Activated B cell treated with CpG ODN at 0.5 μM for 24 hours (primary cell): ENCODE measurements at places on chromosomes 5 and 9. TPM values are rescaled to one million over a fixed set of nuclear protein-coding genes. Genes with fewer than 3 reads are reported as not detected.

Gene ADAMTS13
- total RNA-seq: 1.9 TPM in 2 replicates

Gene SPINK6
- total RNA-seq: not detected in 2 replicates

Gene INSYN2B
- not detected in 2 replicates for total RNA-seq

Gene PRELID2
- 2.6 and 3.3 TPM in 2 replicates for total RNA-seq

Gene SLC6A19
- total RNA-seq: not detected in 2 replicates

Gene NR5A1
- total RNA-seq: not detected in 2 replicates

Gene C6
- not detected in 2 replicates for total RNA-seq

Gene RNF183
- total RNA-seq: not detected in 2 replicates

Gene WDR31
- total RNA-seq: 0.73 and 1.6 TPM in 2 replicates

Gene FRMPD1
- total RNA-seq: 0.07 TPM in 1 of 2 replicates, not detected in the other

Gene SEMA5A
- total RNA-seq: not detected in 2 replicates

Gene SLC6A18
- total RNA-seq: not detected in 2 replicates

DNA sequence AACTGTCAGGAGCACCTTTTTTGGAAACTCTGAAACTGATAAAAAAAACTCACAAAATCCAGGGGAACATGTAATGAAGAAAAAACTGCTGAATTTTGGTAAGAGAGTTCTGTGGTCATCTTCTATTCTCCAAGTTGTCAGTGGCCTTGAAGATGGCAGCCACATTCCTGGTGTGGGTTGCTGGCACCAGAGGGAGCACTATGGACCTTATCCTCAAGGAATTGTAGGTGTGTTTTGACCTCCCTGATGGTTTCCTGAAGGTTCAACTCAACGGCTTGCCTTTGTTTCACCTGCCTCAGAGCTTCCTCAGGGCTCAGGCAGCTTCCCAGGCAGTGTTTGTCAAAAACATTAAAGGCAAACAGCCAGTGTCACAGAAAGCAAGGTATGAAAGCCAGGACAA lies 2.2 kb upstream of the SLC38A9 start:
- DNase-seq: no peak

DNA sequence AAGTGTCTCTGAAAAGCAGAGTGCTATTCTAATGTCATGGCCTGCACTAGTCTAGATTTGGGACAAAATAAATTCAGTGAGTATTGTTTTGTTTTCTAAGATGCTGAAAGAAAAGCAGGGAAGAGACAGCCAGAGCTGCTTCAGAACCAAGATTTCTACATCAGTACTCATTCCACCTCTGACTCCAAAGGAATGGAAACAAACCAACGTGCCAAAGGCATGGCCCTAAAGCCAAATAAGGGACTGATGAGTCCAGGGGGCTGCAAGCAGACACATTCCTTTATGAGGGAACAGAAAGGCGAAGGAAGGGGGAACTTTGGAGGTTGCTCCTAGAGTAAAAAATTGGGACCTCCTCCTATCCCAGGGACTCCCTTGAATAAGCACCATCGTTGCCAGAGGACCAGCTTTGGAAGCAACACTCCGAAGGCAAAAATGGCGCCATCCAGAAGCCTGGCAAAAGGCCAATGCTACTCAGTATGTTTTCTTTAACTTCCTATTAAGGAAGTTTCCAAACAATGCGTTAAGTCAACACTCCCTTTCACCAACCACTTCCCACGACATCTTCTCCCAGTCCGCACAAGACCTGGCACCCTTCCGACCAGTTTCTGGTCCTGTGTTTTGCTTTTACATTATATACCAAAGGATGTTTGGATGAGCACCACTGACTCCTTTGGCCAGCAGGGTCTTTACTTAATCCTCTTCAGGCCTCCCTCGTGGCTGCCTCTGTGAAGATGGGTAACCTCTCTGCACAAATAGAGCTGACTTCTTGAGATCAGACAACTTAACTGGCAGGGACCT lies 31.6 kb downstream of the ADAM19 start:
- DNase-seq: no peak

DNA sequence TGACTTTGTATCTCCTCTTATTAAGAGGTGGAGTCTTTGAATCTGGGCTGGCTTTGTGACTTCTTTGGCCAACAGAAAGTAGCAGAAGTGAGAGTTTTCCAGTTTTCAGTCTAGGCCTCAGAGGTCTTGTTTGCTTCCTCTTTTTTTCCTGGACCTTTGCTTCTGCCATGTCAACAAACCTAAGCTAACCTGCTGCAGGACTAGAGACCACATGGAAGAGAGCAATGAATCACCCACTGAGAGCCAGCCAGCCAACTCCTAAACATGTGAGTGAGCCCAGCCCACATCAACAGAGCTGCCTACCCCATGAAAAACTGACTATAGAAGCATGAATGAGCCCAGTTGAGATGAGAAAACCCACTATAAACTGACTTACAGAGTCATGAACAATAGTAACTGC lies 29.9 kb downstream of the MRPL22 start:
- DNase-seq: no peak

- DNase-seq: no peak
These were observed 6.1 kb downstream of the DNAJB5 start for GRCh38 chr9:34995670-34996060.

DNA sequence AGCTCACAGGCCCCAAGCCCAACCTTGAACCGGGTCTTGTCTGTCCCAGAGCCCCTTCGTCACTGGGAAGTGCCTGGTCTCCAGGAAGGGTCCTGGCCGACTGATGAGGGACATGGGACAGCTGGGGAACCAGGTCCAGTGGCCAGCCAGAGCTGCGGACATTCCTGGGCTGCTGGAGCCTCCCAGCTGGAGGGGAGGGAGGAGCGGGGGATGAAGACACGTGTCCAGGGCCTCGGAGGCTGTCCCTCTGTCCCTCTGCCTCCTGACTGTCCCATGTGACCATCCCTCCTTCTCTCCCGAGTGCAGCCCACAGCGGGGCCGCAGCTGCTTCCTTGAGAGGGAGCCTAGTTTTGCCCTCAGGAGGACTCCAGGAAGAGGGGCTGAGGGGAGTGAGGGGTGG lies 41.7 kb upstream of the UBAC1 start:
- DNase-seq: no peak

DNA sequence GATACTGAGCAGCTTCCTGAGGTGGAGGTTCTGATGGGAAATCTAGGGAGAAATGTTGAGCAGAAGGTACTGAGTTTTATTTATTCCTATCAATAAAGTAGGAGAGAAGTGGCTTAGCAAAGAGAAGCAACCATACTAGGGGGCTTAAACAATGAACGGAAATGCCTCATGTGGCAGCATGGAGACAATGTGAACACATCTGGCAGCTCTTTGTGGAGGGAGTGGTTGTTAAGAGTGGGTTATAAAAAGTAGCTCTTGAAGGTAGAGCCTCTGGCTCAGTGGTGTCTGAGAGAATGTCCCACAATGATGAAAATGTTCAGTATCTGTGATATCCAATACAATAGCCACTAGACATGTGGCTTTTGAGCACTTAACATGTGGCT lies 52.7 kb upstream of the EQTN start:
- no peak for DNase-seq

DNA sequence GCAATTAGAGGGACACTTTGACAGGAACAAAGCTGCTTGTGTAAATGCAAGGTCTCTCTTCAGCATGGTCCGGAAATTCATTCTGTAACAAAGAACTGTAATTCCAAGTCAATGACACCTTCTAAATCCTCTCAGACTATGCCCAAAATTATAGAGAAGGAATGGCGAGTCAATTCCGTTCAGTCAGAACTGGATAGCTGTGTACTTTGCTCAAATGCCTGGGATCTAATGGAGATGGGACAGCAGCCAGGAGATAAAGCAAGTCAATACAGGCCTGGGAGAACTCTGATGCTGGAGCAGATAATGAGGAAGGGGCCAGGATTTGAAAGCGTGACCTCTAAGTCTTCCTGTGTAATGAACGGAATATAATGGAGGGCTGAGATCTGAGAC lies 96.4 kb upstream of the SPRY4 start:
- DNase-seq: no peak

DNA sequence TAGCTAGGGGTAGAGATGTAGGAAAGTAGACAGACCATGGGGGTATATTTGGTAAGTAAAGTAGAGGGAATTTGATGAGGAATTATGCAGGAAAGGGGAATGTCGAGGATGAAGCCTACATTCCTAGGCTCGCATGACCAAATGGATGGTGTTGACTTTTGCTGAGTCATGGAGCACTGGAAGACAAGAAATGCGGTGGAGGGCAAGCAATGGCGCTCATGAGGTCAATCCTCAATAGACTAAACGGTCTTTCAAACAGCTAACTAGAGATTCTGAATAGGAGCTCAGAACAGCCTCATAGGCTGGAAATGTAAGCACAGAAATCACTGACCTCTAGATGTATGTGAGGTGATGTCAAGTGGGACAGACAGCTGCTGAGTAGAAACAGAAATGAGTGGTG lies 50.7 kb upstream of the FST start:
- DNase-seq: no peak

GRCh38 chr5:151454166-151454565 lies 6.8 kb downstream of the SLC36A1 start:
- DNase-seq: no peak

DNA sequence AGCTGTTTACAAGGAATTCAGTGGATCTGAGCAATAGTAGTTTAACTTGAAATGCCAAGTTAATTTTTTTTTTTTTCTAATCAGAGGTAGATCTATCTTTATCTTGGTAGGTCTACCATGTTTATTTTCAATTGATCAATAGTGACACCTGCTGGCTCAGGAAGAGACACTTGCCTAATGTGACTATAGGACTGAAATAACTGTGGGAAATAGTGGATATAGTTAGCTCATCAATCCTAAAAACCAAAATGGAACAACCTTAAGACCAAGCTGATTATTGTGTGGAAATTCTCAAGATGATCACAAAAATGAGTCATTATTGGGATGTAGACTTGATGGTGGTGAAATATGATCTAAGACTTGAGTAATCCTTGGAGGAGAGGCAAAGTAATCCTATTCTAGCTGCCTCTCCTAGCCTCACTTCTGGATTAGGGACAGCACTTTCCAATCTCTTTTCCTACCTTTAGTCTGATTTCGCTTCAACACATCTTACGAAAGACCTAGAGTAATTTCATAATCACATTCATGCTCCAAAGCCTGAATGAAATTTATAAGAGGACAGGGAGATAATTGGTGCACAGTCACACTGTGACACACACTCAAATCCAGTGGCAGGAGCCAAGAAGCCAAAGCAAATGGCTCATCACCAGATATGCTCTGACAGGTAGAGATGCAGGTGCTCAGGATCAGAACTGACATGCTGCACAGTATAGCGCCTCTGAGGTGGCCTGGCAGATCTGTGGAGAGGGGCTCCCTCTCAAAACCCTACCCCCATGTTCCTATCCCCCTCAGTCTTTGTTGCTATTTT lies 156.3 kb downstream of the HMHB1 start:
- DNase-seq: no peak

- no peak for DNase-seq
These were observed 12.0 kb downstream of the FBP1 start for GRCh38 chr9:94627287-94627686.

- DNase-seq: no peak
These were observed 289.6 kb downstream of the FGF10 start for GRCh38 chr5:44099643-44100042.

- no peak for DNase-seq
These were observed 12.3 kb downstream of the PCBD2 start for GRCh38 chr5:134917070-134917815.

- no peak for DNase-seq
These were observed 55.9 kb downstream of the ADAM19 start for GRCh38 chr5:157519579-157520253.

- DNase-seq: no peak
These were observed 116.9 kb upstream of the S1PR3 start for GRCh38 chr9:88874391-88874790.

DNA sequence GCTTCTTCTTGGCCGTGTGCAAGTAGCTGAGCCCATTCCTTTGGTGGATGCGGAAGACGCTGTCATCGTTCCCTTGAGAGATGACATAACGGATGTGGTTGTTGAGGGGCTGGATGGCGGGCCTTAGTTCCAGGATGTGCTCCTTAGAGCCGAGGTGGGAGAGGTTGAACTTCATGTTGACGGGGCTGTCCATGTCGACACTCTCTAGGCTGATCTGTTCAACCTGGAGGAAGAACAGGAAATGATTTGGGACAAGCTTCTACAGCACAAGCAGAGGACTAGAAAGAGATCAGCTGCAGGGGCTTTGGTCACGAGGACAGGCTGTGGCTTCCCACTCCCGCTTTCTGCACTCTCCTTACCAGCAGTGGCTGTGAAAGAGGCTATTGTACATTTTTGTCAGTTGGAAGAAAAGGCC lies 176.0 kb downstream of the SLC12A2 start:
- DNase-seq: no peak

- no peak for DNase-seq
These were observed 6.1 kb downstream of the TLE1 start for GRCh38 chr9:81683238-81683637.

DNA sequence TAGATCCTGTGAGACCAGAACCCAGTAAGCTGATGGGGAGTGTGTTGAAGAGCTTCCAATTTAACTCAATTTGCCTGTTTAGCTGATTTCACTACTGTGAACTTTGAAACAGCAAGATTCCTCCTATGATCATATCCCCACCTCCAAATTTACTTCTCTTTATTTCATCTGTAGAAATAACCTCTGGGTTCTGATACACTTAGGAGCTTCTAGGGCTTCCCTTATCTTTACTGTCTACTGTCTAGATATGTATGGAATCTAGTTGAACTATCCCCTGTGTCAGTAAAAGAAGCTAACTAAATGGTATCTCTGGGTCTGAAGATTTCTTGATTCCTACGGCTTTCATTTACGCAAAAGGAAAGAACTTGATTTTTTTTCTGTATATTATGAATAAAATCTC lies 116.8 kb downstream of the GCNT1 start:
- no peak for DNase-seq

DNA sequence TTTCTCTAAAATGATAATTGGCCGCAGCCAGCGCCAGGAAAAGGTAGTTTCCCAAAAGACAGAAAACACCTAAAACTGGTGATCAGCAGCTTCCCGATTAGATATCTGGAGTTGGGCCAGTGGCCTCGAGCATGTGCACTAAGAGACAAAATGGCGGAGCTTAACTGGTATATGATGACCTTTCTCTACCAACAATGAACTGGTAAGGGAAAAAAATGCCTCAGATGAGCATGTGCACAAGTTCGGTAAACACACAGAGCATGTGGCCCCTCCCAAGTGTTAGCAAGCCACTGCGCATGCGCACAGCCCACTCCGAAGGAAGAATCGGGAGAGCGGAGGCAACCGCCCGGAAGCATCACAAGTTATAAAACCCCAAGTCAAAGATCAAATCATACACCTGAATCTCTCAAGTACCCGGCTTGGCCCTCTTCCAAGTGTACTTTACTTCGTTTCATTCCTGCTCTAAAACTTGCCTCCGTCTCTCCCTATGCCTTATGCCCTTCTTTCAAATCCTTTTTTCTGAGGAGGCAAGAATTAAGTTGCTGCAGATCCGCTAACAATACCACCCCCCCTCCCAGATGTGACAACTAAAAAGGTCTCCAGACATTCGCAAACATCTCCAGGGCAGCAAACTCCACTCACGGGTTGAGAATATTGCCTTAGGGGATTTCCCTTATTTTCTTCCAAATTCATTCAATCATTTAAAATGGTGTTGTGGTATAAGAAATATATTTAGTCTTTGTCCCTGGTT lies 15.0 kb upstream of the PTBP3 start:
- DNase-seq: peak; percentile 53

- DNase-seq: no peak
These were observed 83.8 kb downstream of the ADRB2 start for GRCh38 chr5:148910216-148910615.

GRCh38 chr9:131275332-131276093 lies 797 bp downstream of the FAM78A start:
- peak; percentile 46 for DNase-seq

- no peak for DNase-seq
These were observed 929.8 kb downstream of the CDH18 start for GRCh38 chr5:19058216-19058615.
